ENCODE measurements at places on chromosomes 2 and 18.

- DNase-seq: peak; percentile 23
Measured at GRCh38 chr2:8994386-8994785, 9.1 kb downstream of the MBOAT2 start.

DNA sequence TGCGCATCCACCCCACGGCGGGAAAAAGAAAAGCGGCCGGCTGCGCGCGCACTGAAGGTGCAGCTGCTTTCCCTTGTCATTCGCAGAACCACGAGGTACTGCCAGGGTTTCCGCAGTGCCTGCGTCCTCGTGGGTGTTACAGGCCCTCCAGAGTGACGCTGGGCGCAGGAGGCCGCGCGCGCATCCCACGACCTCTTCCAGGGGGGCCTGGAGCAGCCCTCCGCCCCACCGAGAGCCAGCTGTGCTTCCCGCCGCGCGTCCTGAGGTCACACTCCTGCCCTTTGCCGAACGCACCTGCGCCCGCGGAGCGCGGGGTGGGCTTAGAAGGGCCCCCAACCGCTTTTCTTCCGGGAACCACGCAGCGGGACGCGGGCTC is 378 bp upstream of the IAH1 start:
- DNase-seq: no peak

- DNase-seq: no peak
Measured at GRCh38 chr2:133837441-133838094, 269.3 kb upstream of the NCKAP5 start.

DNA sequence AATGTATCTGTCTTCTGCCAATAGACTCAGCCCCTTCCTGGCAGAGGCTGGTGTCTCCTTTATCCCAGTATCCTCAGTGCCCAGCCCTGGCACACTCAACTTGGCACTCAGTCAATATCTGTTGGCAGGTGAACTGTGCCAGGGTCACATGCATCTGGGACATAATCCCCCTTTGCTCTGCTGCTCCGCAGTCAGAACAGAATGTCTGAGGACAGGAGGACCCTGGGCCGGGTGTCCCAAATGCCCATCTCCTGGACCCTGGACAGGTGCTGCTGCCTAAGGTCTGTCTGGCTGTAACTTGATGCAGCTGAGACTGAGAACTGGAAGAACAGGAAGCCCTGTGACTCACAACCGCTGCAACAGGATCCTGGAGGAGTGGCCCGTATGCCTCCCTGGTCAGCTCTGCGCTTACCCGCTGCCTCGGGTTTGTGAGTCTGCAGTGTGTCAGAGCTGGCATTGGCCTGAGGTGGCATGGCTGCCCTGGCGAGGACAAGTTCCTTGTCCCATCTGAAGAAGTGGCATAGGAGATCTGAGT is 11.4 kb downstream of the HK2 start:
- peak; percentile 74 for DNase-seq

GRCh38 chr2:239814116-239814860 is 210.9 kb downstream of the NDUFA10 start:
- DNase-seq: no peak

GRCh38 chr2:238786379-238786778 is 61.5 kb upstream of the TWIST2 start:
- no peak for DNase-seq

DNA sequence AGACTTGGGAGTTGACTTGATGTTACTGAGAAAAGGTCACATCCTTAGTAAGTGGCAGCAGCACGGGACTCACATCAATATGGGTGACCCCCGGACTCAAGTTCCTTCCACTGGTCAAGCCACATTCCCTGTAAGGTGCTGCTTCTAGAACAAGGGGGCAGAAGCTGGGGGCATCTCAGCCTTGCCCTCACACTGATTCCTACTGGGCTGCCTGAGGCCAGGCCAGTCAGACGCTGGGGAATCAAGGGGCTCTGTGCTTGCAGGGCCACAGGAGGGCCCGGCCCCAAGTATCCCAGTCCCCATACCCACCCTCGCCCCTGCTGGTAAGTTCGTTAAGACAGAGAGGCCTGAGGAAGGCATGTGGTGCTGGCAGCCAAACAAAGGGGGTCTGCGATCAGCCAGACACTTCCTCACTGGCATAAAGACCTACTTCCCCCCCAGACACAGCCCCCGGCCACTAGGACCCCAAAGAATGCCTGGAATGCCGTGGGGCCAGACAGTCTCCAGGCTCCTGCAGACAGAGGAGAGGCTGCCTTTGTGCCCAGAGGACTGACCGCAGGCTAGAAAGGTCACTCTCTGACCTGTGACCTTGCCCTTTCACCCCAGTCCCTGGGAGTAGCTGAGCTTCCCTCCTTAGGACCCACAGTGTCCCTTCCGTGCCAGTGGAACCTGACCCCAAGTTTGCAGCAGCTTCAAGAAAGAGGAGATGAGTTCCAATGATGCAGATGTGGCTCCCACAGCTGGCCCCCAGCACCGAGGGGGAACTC is 83.6 kb downstream of the HS1BP3 start:
- peak; percentile 91 for DNase-seq

DNA sequence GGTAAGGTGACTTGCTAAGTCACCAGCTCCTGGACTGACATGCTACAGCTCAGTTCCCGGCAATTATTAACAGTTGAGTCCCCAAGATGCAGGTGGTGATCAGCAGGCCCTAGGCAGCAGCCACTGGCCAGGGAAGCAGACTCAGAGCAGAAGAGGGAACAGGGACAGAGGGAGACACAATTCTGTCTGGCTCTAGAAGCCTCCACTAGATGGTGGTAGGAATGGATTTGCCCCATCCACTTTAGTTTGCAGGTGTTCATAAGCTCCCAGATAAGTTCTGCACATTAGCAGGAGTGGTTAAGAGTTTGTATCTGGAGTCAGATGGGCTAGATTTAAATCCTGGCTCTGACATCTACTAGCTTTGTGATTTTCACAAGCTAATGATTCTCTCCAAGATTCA is 25.5 kb upstream of the SLC1A4 start:
- DNase-seq: no peak

GRCh38 chr2:72454189-72454588 is 306.5 kb upstream of the CYP26B1 start:
- DNase-seq: no peak

DNA sequence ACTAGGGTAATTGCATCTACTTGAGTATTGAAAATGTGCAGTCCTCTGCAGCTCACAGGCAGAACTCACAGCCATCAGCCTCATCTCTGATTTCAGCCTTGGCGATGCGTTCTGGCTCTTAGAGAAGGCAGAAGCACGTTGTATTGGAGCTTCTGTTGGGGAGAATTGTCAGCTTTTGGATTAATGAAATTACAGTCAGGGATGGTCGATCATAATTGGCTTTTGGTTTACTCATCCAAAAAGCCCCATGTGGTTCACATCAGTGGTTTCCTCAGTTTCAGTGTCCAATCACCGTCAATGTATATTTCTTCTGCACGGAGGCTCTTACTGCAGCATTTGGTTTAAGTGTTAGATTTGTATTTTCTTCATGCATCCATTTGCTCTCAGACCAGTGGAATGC is 218.5 kb upstream of the SOX11 start:
- DNase-seq: no peak

- no peak for DNase-seq
Measured at GRCh38 chr2:63522950-63523349, 65.3 kb downstream of the WDPCP start.

- peak; percentile 64 for DNase-seq
Measured at GRCh38 chr2:119311371-119311770, 55.3 kb downstream of the C2orf76 start.

GRCh38 chr2:23698721-23699579 is 228.0 kb downstream of the ATAD2B start:
- DNase-seq: peak; percentile 29

DNA sequence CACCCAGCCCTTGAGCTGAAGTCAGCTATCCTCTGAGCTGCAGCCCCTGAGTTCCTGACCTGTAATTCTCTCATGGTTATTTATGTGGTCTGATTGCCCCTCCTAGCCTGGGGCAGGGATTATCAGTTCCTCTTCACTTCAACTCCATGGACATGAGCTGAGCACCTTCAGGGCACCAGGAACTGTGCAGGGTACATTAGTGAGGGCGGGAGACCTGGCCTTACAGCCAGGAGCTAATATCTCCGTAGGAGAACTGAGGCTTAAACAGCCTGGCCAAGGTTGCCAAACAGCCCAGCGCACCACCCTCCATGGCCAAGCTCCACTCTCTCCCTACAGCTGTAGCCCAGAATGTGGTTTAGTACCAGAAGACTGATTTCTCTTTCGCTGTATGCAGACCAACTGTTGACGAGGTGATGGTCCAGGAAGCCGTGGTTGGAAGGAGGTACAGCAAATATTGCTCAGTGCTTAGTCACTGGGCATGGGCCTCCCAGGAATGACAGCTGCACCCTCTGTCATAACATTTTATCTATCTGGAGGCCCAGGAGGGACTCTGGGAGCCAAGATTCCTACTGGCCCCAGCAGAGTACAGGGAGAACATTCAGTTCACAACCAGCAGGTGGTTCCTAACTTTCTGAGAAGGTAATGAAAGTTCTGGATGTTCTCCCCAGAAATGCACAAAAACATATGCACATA is 228.7 kb upstream of the SIX2 start:
- no peak for DNase-seq

DNA sequence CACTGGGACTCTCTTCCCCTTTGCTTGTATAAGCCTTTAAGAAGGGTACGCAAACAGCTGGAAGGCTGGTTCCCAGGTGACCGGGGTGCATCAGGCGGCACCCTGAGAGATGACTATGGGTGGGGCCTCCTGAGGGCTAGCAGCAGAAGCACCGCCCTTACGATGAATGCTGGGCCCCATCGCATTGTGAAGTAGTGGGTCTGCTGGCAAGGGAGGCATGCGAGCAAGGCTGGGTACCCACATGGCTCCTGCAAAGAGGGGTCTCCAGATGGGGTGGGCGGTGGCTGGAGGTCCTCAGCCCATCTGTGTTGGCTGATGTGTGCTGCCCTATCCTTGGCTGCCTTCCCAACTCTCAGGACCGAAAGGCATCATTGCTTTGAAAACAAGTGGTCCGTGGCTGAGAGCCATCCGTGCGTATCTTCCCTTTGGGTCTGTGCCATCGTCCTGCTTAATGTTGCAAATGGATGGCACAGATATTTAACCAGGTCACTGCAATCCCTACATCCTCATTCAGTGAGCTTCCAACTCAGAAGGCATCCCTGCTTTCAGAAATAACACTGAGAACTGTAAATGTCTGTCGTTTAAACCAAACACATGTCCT is 83.5 kb upstream of the GPC1 start:
- no peak for DNase-seq

- DNase-seq: no peak
Measured at GRCh38 chr18:48908916-48909315, 41.8 kb downstream of the SMAD7 start.

DNA sequence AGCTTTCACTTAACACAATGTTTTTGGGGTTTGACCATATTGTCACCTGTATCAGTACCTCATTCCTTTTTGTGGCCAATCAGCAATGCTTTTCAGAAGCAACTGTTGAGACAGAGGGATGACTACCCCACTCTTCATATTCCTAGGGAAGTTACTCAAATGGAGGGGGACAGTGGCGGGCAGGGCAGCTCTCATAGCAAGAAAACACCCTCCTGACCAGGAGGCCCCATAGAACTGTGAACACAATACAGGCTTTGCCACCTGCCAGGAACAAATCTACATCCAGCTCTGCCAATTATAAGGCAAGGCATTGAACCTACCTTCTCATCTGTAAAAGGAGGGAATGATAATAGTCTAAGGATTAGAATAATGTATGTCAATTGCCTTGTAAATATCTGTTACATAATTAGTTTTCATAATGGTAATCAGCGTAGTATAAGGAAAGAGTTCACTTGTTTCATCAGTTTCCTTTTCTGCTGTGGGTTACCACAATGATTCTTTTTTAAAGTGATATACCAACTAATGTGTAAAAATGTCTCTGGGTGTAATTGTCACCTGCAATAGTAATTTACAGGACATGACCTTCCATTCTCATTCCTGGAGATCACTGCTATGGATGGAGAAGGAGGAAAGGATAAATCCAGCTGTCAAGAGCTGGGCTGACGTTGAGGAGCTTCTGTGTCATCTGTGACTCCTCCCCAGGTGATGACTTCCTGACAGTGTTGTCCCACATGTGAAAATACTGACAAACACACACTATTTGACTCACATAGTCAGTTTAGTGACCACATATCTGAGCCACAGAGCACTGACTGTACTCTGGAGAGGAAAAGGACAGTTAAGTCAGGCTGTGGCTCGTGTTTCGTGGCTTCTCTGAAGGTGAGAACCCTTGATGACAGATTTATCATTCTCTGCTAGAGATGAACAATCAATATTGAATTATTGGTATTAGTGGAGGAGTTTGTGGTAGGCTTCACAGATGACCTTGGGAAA is 13.5 kb downstream of the ALPK2 start:
- DNase-seq: no peak

Data from mesendoderm (in vitro differentiated cells).